Germinal center (tissue), 1 donor: ENCODE measurements at places on chromosomes 6 and 20.

GRCh38 chr6:90790696-90791095 lies 203.8 kb upstream of the MAP3K7 start:
- no peak for DNase-seq

GRCh38 chr6:158043586-158044524 lies 62.2 kb downstream of the SYNJ2 start:
- no peak for DNase-seq

- DNase-seq, result no peak
Observed at GRCh38 chr20:7792150-7792869, 147.9 kb downstream of the HAO1 start.

DNA sequence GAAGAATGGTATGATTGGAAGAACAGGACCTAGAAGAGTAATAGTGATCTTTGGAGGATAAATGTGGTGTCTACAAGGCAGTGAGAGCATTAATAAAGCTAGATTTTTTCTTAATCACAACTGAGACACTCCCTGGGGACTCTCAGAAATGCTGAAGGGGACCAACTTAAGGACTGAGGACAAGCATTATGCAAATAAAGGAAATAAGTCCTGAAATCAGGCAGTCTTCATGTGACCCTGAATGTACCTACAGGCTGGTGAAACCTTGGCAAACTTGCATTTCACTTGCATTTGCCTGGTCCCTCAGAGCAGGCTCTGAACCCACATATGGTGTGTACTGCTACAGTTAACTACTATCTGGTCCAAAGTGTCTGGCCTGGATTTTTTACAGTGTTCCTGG lies 19.3 kb upstream of the TTK start:
- DNase-seq, result peak; percentile 3

DNA sequence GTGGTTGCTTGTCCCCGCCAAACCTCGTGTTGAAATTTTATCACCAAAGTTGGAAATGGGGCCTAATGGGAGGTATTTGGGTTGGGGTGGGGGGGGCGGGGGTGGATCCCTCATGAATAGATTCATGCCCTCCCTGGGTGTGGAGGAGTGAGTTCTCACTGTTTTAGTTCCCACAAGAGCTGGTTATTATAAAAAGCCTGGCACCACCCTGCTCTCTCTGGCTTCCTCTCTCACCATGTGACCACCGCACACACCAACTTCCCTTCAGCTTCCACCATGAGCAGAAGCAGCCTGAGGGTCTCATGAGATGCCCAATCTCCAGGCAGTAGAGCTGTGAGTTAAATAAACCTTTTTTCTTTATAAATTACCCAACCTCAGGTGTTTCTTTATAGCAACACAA lies 111.3 kb downstream of the PRDM1 start:
- no peak for DNase-seq

DNA sequence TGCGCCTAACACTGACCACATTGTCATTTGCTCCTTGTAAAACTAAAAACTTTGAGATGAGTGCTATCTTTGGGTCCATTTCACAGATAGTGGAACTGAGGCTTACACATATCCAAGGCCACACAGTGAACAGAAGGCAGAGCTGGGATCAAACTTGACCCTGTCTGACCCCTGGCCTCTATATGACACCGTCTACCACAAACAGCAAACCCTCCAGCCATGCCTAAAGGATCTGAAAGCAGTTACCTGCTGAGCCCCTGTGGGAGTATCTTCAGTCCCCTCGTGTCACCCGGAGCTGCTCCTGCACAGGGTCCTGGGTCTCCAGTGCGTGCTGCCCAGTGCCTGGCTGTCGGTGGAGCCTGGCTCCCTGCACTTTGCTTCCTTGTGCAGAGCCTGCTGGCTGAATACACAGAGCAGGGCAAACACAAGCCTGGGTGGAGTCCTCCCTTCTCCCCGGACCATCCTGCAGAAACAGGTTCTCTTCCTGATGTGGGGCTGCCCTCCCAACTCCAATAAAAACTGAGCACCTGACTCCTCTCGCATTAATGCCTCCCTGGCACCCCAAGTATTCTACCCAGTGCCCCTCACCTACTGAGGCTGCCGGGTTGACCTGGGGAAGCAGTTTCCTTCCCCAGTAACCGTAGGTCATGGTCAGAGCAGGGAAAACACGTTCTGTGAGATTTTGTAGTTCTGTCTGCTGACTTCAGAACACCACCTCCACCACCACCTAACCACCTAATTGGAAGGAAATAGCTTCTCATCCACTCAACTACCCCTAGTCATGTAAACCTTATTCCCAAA lies at the start of gene BCAS1:
TSS of gene BCAS1 (minus strand) at position 408 of the 801 bp plus-strand sequence. CDS start 11,876 bp downstream, outside the sequence.
- DNase-seq, result no peak

DNA sequence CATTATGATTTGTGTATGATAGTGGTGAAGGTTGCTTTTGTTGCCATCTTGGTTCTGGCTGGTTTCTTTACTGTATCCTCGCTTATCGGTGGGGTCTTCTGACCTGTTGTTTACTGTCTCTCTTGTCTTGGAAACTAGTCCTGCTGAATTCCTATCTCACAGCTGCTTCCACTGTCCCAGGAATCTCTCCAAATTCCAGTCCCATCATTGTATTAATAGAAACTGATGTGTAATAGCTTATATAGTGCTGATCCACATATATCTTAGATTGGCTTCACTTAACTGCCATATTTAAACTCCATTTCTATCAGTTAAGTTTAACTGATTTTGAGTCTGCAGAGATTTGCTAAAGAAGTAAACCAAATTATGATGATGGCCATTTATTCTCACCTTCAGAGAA lies 5.9 kb downstream of the GTF2H5 start:
- no peak for DNase-seq

GRCh38 chr6:12423832-12424231 lies 133.7 kb downstream of the EDN1 start:
- DNase-seq, result no peak

DNA sequence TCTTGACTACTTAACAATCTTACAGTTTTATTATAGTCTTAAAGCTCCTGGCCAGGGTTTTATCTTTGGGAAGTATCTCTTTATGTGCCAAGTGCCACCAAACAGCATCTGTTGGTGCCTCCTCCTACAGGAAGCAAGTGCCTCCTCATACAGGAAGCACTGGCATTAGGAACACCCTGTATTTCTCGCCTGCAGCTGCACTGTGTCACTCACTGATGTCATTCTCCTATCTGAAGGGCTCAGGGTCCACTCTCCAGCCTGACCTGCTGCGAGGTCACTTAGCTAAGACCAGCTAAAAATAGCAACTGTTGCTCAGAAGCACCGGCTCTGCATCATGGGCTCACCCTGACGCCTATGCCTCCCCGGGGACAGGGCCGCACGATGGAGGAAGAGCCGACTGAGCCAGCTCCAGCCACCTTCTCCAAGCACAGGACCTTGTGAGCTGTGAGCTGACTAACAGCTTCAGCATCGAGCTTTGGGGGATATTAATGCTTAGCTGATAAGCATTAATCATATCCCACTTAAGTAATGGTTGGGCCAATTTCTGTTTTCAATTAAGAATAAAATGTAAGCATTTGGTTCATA lies 66.3 kb upstream of the CD93 start:
- DNase-seq, result no peak

DNA sequence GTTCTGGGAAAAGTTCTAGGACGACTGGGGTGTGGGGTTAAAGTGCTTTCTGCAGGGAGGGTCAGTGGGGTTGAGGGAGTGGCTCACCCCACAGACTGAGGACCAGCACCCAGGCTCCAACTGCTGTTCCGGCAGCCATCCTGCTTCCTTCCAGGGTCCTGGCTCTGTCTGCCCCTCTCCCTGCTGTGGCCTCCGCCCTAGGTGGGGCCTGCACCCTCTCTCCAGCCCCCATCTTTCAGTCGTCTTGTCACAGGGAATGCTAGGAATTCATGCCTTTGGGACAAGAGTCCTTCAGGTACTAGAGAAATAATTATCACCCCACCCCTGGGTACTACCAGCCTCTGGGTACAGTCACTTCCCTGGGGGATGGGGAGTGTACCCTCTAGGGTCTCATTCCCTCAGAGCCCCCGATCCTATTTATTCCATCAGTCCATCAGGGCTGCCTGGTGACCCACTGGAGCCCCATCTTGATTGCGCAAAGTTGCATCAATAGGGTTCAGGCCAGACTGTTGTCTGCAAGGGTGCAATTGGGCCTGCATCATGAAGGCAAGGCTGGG lies at the start of gene AGER:
TSS of gene AGER (minus strand) at position 170 of the 557 bp plus-strand sequence. CDS start at position 139, 31 bp downstream.
- DNase-seq, result no peak

DNA sequence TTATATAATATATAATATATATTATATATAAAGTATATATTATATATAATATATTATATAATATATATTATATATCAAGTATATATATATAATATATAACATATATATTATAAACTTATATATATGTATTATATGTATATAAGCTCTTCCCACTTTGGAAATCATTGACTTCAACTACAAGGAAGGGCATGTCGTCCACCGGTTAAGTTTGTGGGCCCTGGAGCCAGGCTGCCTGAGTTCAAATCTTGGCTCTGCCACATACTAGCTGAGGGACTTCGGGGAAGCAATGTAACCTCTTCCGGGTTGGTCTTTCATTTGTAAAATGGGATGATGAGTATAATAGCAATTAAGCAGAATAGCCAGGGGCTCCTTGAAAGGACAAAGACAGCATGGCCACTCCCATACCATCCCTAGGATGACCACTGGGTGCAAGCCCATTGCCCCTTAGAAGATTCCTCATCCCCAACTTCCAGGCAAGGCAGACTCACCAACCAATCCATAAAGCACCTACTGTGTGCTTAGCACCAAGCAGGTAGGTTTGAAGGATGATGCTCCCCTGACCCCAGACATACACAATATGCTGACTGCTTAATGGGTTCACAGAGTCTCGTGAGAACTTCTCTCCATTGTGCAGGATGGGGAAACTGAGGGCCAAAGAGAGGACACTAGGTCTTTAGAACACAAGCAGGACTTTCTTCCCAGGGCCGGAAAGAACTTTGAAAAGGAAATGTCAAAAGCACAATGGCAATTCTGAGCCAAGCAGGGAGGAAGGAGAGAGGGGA lies 163.2 kb downstream of the MRPL14 start:
- DNase-seq, result no peak

DNA sequence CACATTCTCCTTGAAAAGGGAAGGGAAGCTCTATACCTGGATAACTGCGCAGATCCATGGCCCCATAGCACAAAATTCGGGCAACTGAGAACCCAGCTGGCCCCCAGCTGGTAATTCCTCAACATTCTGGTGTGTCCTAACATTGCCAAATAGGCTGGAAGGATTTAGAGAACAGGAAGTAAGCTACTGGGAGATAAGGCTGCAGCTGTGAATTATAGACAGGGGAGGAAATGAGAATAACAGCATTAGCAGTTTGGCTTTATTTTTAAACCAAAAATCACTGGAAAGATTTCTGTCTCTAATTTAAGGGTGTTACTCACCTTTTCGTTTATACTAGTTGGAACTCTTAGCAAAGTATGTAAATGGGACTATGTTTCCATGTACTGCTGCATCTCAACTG lies 97.2 kb downstream of the TULP4 start:
- DNase-seq, result no peak

DNA sequence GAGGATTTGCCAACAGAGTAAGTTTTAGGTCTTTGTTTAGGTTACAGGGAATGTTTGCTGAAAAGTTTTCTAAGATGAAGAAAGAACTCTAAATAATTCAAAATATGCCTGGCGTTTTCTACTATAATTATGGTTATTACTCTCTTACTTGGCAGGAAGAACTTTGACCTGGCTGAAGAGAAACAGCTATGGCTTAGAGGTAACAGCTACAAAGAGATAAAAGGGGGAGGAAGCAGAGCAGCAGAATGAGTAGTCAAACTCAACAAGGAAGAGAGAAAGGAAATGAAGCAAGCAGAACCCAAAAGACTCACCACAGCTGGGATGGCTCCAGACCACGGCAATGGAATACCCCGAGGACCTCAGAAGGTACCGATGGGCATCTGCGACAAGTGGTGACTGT lies 95.6 kb downstream of the KIF16B start:
- DNase-seq, result no peak

GRCh38 chr6:167703347-167703746 lies 123.4 kb upstream of the AFDN start:
- no peak for DNase-seq

DNA sequence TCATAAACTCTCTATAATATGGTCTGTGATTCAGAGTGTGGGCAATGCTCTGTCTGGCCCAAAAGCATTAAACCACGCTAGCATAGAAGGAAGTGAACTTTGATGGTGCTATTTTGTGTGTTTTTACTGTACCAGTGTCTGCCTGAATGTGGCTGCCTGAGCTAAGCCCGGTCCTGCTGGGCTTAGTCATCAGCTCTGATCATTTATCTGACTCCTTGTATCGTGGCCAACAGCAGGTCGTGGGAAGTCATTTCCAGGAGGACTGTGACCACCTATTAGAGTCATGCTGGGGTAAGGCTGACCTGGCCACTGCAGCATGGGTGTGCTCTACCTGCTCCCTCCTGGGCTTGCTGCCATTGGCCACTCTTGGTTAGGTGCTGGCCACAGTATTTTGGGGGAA lies 239.1 kb upstream of the CEP162 start:
- no peak for DNase-seq

- no peak for DNase-seq
Observed at GRCh38 chr20:11791835-11792567, 125.7 kb upstream of the BTBD3 start.

DNA sequence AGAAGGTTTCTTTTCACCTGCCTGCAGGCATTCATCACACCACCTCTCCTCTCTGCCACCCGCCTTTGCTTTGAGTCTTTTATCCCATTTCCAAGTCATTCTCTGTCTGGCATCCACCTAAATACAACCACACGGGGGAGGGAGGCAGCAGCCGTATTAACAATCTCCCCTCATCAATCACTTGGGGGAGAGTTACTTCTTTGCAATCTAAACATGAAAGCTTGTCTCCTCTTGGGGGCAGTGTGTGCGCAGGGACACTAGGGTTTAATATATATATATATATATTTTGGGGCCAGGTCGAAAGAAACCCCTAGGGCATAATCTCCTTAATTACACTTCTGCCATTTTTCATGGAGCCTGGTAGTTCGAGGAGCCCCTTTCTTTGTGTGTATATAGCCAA lies 214.5 kb downstream of the TSHZ2 start:
- DNase-seq, result no peak

- no peak for DNase-seq
Observed at GRCh38 chr20:60046011-60046413, 87.8 kb downstream of the CDH26 start.

DNA sequence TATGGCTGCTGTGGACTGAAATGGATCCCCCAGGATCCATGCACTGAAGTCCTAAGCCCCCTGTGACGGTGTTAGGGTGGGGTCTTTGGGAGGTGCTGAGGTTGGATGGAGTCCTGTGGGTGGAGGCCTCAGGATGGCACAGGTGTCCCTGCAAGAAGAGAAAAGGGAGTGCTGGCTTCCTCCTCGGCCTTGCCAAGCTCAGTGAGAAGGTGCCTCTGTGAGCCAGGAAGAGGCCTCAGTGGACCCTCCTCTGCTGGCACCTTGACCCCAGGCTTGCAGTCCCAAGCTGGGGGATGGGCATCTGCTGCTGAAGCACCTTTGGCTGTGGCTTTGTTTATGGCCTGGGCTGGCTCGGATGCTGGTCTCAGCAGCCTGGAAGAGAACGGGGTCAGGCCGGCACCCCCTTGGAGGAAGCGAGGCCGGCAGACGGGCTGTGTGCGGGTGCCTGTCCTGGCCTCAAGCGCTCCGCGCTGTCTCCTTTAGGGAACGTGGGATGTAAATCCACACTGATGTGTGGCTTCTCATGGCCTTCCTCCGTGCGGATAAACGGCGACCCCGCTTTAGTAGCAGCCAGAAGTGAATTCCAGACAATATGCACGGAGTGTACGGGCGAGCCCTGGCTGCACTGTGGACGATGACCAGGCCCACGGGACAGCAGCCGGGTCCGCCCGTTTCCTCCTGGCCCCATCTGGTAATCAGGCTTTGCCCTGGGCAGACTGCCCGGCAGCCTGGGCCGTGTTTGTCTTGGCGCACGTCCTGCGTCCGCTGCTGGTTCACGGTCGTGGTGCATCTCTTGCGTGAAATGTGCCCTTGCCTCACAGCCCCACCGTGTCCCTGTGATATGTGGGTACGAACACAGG lies 182.6 kb downstream of the ERMARD start:
- no peak for DNase-seq
